ENCODE measurements at places on chromosomes 2 and 18.

DNA sequence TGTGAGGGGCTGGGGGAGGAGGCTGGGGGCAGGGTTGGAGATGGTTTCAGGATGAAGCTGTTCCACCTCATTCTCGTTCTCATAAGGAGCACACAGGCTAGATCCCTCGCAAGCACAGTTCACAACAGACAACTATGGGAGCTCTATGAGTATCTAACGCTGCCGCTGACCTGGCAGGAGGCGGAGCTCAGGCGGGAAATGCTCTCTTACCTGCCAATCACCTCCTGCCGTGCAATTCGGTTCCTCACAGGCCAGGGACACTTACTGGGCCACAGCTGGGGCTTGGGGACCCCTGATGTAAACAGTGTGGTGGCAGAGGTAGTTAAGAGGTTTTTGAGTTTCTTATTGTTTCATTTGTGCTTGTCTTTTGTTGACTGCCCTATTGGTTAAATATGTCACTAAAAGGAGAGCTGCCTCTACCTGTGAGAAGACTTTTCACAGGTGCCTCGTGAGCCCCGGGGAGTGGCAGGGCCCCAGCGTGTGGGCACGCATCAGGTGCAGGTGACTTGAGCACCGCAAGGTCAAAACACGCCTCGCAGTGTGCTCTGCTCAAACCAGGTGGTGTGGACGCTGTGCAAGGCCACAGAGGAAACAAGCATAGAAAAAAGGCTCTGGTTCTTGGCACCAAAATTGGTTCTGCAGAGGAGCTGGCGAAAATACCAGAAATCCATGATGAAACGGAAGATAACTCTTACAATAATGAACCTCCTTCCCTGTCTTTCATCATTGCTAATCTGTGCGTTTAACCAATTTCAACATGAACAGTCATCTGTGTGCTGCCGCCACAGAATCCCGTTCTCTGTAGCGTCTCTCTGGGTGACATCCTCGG, 10.2 kb downstream of the MLPH start:
- DNase-seq, result no peak

- DNase-seq, result no peak
Observed at GRCh38 chr2:239107936-239108335, 260.1 kb downstream of the TWIST2 start.

- DNase-seq, result no peak
Observed at GRCh38 chr2:181076658-181077057, 96.3 kb downstream of the UBE2E3 start.

- no peak for DNase-seq
Observed at GRCh38 chr2:233338812-233339368, 15.4 kb upstream of the DGKD start.

DNA sequence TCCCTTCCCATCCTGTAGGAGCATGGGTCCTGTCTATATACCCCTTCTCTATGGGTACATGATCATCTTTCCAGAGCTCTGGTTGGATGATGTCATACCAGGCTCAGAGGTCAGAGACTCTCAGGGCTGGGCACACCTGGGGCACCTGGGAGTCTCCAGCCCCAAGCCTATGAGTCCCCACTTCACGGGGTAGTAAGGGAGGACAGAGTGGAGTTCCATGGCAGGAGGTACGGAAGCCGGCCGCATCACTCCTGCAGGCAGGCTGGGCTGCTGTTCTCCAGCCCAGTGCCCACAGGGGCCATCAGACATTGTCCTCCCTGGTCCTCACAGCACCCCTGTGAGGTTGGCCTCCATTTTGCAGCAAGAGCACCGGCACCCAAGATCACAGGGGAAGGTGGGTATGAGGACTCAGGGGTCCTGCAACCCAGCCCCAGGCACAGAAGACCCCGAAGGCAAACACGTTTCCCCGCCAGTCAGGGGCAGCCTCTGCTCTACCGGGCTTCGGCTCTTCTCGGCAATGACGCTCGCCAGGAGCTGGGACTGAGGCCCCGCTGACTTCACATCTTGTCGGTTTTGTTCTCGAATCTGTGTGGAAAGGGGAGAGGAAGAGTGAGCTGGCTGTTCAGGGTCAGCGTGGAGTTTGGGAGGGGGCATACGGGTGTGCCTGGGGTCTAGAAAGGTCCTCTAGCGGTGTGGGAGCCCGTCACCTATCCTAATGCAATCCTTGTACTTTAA, 91.5 kb downstream of the ADD2 start:
- no peak for DNase-seq

DNA sequence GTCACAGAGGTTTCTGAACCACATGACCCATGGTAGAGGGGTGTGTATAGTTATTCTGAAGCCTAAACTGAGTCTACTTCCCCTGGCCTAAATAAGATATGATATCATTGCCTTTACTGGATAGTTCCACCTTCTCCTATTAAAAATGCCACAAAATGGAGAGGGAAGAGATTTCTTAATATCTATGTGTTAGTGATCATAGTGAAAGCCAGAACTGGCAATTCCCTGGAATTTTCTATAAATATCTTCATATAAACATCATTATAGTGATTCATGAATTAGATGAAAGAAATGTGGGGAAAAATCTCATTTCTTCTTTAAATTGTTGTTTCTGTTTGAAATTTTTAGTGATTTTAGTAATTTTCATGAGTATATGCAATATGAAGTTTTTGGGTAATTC, 45.8 kb downstream of the TSHZ1 start:
- no peak for DNase-seq

All from activated CD4-positive, alpha-beta T cell treated with anti-CD3 and anti-CD28 coated beads for 4 hours (primary cell).